ENCODE measurements at places on chromosomes 4 and X.

DNA sequence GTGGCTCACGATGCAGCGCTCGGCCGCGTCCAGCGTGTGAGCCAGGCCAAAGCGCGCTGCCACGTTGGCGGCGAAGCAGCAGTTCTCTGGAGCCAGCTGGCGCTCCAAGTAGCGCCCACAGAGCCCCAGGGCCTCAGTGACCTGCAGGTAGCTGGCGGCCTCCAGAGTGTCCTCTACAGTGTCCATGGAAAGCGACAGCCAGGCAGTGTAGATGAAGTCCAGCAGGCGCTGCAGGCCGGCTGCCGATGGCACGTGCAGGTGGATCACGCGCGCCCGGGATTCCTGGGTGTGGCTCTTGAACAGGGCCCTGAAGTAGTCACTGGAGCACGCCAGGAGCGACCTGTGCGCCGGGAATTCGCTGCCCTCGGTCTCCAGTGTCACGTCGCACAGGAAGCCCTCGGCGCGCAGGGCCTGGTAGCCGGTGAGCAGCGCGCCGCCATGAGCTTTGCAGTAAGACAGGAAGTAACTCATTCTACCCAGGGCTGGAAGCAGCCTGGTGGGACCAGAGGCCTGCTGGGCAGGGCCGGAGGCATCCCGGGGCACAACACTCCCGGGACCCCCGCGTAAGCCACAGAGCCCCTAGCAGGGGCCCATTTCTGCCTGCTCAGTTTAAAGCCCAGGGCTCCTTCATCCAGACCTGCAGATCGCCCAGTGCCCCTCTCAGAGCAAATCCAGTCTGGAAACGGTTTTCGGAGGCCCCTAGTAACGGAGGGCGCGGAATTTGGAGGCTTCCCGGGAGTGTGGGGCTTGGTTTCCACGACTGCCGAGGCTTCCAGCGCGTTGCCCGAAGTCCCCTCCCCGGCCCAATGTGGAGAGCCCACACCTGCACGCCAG, 595 bp downstream of the KLHL34 start:
- DNase-seq = no peak

DNA sequence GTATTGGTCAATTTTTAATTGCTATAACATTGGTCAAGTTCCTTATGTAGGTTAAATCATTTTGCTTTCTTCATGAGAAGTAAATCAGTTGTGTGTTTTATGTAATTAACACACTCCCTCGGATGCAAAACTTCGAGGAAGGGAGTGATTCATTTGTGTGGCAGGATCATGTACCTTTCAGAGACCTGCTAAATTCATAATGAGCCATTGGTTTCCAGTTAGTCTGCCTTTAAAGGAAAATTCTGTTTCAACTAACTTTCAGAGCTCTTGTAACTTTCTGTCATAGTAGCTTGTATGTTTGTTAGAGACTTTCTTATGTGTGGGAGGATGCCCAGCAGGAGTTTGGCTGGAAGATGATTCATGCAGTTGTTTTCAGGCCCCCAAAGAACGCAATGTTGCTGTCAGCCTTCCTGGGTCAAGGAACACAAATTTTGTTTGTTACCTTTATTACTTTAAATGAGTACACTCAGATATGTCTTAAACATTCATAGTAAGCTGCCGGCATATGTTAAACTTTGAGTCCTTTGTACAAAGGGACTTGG, 72.1 kb downstream of the GPR101 start:
- DNase-seq = no peak

GRCh38 chr4:121685257-121685656, 11.5 kb downstream of the ANXA5 start:
- DNase-seq = no peak

- DNase-seq = no peak
These were observed 745.8 kb upstream of the GALNTL6 start for GRCh38 chr4:171067422-171067821.

DNA sequence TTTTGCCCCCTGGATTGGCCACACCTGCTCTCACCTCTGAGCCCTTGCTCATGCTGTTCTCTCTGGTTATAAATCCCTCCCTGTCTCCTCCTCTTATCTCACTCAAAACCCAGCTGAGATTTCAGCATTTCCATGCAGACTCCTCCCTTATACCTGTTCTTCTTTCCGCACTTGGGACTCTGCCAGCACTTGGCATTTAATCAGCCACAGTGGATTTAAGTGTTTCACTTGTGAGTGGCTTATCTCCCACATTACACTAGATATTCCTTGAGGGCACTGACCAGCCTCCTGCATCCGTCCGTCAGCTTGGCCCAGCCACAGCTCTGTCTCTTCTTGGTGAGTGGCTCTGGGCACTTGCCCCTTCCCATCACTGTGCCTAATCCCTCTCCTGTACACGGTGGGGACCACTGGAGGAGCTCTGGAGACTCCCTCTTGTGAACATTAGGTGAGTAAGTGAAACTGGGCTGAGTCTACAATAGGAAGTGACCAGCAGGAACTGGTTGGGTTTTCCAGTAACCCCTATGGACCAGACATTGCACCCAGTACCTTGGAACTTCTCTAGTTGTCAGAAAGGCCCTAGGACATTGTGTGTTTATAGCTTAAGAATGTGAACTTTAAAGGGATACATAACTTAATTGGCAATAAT, 19.9 kb downstream of the FGFBP1 start:
- no peak for DNase-seq

DNA sequence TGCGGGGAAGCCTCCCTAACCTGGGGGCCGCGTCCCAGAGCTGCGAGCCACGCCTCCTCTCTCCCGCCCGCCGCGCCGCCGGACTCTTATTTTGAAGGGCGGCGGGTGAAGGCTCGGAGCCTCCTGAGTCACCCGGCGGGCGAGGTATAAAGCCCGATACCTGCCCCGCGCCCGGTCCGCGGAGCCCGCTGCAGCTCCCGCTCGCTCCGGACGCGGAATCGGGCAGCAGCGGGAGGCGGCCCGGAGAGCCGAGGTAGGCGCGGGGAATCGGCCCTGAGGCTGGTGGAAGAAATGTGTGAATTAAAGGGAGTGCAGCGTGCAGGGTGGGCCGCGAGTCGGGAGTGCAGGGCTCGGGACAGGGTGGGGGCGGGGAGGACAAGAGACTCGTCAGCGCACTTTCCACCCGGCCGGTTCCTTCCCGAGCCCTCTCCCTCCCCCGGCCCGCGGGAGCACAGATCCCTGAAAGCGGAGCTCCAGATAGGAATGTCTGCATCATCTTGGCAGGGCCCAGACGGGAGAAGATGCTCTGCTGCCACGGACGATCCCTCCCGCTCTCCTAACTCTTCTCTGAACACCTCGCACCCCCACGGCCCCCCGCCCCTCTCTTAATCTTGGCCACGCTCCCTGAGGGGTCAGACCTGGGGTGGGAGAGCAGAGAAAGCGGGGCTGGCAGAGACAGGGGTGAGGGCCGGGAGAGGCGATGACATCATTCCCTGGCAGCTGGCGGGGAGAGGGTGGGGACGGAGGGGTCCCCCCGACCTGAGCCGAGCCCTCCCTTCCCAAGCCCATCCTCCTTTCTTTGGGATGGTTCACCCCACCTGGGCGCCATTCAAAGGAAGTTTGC, 177.9 kb downstream of the CBR4 start:
- peak; percentile 36 for DNase-seq

- DNase-seq = no peak
These were observed 23.7 kb upstream of the MSANTD1 start for GRCh38 chr4:3225071-3225850.

DNA sequence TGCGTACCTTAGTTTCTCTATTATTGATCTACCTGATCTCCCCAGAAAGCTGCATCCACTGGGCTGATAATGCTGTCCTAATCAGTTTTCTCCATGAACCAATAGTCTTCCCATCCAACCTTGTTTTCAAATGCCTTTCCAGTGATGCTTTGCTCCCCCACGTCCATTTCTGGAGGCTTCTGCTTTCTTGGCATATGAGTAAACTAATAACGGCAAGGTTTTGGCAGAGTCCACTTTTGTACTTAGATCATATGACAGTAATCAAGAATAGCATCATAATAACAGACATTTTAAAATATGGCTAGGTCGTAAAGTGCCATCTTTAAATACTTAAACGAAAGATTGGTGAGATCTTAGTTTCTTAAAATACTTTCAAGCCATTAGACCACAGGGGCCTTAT, 38.4 kb upstream of the FAM9B start:
- DNase-seq = no peak

- no peak for DNase-seq
These were observed 333.1 kb upstream of the IGFBP7 start for GRCh38 chr4:57443308-57443707.

DNA sequence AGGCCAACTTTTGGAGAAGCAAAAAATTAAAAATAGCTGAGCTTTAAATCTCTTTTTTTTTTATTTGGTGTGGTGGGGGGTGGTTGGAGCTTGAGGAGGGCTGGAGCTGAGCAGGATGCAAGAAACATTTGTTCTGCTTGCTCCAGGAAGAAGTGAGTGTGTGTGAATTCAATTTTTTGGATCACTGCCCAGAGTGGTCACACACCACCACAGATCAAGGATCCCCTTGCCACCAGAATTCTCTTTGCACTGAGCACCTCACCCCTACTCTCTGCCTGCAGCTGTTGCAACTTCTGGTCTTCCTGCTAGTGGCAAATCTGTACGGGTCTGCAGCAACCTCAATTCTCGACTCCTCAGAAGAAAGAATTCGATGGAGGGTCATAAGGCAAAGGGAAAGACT, 19.9 kb upstream of the PLP1 start:
- DNase-seq = no peak

- DNase-seq = no peak
These were observed 690.0 kb upstream of the HS3ST1 start for GRCh38 chr4:12118651-12119213.

- DNase-seq = no peak
These were observed 21.2 kb downstream of the ARHGAP10 start for GRCh38 chr4:147753047-147753446.

DNA sequence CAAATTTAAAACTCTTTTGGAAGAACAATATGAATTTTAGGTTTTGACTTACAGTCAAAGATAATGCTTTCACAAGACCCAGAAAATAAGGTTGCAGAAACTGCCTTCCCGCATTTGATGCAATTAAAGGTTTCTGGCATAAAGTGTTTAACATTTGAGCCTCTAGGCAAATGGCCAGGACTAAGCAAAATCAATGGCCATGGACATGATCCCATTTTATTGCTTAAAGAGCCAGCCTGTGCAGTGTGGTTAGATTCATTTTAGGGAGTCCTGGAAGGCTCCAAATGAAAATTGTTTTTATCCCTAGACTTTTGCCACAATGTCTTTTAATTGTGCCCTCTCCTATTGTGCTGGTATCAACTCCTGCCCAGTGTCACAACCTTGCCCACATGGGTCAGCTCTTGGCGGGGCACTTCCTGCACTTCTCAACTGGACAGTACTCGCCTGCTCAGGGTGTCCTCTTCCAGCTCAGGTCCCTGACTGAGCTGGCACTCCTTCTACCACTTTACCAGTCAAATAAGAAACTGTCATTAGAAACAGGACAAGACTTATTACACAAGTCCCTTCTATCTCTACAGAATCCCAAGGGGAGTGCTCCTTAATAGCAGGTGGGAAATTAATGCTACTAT, 208.4 kb upstream of the NPY2R start:
- no peak for DNase-seq

GRCh38 chrX:100379388-100379986, 30.6 kb downstream of the PCDH19 start:
- DNase-seq = no peak

GRCh38 chr4:154314248-154314647, 177.4 kb downstream of the DCHS2 start:
- DNase-seq = no peak

DNA sequence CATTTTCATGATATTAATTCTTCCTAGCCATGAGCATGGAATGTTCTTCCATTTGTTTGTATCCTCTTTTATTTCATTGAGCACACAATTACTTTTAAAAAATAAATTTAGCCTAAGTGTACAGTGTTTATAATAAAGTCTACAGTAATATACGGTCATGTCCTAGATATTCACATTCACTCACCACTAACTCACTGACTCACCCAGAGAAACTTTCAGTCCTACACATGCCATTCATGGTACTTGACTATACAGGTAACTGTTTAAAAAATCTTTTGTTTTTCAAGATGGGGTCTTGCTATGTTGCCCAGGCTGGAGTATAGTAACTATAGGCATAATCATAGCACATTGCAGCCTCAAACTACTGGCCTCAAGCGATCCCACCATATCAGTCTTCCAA, 348.1 kb downstream of the RAPGEF2 start:
- no peak for DNase-seq

GRCh38 chr4:16617011-16617410, 281.4 kb downstream of the LDB2 start:
- no peak for DNase-seq

- DNase-seq = no peak
These were observed 884.0 kb upstream of the INTU start for GRCh38 chr4:126748736-126749135.

GRCh38 chr4:32879913-32880312, 2159.7 kb downstream of the PCDH7 start:
- no peak for DNase-seq

- no peak for DNase-seq
These were observed 554.6 kb downstream of the NLGN4X start for GRCh38 chrX:5674036-5674435.

DNA sequence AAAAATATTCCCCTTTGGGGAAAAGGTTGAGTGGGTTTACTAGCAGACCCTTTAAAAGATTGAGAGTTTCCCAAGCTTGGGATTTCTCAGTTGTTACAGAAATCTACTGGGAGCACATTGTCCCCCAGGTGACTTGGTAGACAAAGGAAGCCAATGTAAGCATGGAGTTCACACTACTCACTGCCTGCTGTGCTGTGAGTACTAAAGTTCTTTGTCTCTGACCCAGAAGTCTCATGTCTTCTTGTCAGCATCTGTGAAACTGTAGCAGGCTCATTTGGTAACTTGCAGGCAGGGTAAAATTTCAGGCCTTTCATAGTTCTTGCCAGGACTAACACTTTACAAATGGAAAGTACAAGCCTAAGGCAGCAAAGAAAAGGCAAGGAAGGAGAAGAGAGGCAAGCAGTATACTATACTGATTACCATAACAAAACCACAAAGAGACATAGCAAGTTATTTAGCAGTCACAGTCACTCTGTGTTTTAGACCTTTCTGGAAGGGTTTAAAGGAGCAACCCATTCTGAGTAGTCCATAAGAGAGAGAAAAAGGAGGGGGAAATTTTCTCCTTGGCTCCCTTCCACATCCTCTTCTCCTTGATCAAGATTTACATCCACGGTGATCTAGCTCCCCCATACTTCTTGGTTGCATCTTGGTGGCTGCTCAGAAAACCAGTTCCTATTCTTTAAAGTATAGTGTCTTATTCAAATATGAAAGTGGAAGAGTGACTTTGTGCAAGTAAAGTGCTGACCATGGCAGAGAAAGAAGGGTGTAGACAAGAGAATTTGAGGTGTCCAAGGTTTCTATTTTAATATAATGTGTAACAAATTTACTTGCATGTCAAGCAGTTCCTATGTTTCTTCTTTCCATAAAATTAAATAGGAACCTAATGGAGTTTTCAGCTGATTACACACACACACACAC, 160.0 kb upstream of the PDE5A start:
- DNase-seq = no peak

Data from stimulated activated CD4-positive, alpha-beta T cell treated with anti-CD3 and anti-CD28 coated beads, Interleukin-1b, Interleukin-23, amount 100 ng/mL, for 4 hours (primary cell).